ENCODE measurements at places on chromosomes 12 and 14.
A peak's percentile ranks its signal among the peaks of the same experiment; 100 is the strongest.

DNA sequence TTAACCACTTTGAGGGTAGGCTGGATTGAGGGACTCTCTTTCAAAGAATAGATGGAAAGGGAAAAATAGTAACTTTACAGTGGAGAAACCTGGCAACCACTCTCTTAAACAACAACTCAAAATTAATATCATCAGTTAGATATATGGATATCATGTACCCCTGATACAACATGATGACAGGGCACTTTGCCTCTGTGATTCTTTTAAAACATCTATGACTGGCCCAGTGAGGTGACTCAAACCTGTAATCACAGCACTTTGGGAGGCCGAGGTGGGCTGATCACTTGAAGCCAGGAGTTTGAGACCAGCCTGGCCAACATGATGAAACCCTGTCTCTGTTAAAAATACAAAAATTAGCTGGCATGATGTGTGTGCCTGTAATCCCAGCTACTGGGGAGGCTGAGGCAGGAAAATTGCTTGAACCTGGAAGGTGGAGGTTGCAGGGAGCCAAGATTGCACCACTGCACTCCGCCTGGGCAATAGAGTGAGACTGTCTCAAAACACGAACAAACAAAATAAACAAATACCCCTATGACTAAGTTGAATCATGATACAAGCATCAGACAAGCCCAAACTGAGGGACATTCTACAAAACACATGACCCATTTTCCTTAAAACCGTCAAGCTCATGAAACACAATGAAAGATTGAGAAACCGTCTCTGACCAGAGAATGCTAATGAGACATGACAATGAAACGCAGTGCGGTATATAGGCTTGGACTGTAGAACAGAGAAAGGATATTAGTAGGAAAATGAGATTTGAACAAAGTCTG, 26.4 kb upstream of the SLC7A8 start:
- no peak for DNase-seq

GRCh38 chr14:50107850-50108249, 8.5 kb downstream of the VCPKMT start:
- DNase-seq, result no peak

DNA sequence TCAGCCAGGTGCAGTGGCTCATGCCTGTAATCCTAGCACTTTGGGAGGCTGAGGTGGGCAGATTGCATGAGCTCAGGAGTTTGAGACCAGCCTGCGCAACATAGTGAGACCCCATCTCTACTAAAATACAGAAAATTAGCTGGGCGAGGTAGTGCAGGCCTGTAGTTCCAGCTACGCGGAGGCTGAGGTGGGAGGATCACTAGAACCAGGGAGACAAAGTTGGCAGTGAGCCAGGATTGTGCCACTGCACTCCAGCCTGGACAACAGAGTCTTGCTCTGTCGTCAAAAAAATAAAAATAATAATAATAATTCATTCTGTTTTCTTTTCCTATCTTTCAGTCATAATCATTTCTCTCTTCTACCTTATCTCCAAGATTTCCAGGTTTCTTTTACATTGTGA, 48.6 kb upstream of the USP44 start:
- DNase-seq, result no peak

GRCh38 chr12:75961878-75962277, 69.7 kb downstream of the PHLDA1 start:
- DNase-seq, result no peak

DNA sequence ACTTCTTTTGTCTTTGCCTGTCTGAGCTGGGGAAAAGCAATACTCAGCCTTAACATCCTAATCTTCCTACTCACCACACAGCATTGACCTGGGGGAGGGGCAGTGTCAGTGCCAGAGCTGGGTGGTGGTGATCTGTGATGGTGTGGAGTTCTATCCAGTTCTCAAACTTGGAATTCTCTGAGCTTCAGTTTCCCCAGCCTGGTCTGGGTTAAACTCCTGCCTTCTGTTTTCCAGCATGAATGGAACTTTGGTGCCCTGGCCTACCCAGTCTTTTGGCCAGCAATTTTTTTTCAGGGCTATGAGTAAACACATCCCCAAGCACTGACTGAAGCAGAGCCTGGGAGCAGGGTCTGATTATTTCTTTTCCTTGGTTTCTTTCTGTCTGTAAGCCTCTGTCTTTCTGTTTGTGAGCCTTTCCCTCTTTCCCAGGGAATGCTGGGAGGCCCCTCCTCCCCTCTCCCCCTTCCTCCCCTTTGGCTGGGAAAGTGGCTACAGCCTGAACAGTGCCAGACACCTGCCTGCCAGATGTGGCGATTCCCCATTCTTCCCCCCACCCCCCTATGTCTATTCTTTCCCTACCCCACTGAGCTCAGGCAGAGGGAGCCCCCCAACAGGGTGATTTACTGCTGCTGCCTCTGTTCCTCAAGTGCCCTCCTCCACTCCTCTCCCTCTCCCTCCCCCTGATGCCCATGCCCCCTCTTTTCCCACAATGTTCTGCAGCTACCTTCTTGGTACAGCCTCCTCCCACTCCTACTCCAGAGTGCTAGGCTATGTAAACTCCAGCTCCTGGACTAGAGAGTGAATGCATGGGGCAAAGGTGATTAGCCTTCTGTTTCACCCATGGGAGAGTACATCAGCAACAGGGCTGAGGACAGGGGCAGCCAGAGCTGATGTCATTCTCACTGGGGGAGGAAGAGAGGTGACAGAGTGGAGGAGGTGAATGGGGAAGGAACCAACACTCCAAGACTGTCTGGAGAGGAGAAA, 11.1 kb downstream of the GPR84 start:
- DNase-seq, result no peak

DNA sequence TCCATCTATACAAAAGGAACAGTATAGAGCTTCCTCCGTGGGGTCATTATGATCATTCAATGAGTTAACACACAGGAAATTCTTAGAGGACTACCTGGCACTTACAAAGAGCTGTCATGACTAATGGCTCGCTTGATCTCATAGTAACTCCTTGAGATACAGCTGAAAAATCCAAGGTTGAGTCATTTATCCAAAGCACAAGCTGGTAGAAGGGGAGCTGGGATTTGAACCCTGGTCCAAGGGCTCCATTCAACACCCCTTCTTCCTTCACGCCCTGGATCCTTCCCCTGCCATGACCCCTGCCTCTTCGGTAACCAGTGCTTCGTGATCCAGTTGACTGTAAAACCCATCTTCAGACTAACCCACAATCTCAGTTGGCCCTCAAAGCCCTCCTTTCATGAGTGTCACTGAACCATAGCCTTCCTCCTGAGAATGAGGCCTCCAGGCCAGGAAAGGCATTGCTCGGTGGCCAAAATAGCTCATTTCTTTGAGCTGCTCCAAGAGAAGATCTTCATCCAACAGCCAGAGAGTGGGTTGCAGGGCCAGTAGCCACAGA, 7.8 kb downstream of the ZFP36L1 start:
- no peak for DNase-seq

DNA sequence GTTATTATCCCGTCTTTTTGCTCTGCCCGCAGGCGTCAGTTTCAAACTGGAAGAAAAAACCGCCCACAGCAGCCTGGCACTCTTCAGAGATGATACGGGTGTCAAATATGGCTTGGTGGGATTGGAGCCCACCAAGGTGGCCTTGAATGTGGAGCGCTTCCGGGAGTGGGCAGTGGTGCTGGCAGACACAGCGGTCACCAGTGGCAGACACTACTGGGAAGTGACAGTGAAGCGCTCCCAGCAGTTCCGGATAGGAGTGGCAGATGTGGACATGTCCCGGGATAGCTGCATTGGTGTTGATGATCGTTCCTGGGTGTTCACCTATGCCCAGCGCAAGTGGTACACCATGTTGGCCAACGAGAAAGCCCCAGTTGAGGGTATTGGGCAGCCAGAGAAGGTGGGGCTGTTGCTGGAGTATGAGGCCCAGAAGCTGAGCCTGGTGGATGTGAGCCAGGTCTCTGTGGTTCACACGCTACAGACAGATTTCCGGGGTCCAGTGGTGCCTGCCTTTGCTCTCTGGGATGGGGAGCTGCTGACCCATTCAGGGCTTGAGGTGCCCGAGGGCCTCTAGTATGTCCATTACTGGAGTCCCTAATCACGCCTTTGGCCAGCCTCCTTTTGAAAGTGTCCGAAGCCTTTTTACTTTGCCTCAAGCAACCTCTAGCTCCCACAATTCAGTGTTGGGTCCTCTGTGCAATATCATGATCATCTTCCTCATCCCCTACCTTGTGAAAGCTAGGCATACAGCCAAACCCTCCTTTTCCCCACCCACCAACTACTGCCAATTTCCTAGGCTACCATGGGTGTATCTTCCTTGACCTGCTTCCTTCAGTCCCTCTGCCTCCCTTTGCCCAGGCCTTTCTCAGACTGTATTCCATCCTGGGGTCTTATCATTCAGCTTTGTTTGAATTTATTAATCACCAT, 891 bp downstream of the SPRYD4 start:
- peak; percentile 26 for DNase-seq

DNA sequence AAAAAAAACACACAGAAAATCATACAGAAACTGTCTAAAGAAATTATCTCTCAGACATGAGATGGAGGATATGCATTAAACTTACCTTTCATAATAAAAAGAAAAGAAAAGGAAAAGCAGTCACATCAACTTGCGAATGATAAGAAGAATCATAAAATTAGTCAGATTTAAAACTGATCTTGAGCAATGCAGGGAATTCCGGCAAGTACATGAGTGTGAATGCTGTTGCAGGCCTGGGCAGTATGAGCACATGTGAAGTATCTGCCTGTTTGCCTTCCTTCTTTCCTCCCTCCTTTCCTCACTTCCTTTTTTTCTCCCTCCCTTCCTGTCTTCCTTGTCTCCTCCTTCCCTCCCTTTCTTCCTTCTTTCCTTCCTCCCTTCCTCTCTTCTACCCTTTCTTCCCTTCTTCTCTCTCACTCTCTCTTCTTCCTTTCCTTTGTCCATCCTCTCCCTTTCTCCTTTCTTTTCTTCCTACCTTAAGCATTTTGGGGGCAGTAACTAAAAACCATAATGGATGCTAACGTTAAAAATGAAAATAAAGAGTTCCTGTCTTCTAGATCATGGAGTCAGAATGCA, 38.5 kb upstream of the SLC6A15 start:
- no peak for DNase-seq

DNA sequence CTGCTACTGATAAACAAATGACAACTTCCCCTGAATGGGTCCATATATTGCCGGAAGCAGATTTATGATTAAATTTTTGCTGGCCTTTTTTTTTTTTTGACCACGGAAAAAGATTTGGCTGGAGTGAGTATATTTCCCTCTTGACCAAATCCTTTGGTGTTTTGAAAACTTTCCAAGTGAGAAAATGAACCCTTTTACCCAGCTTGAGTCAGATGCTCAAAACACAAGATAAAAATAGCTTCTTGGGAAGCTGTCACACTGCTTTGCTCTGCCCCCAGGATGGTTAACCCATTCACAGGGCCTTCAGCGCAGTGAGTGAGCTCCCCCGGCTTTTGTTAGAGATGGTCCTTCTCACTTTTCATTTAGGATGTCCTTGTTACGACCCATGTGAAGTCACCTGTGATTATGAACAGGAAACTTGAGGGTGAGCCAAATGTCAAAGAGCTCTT, 224.3 kb downstream of the PELI2 start:
- DNase-seq, result no peak

DNA sequence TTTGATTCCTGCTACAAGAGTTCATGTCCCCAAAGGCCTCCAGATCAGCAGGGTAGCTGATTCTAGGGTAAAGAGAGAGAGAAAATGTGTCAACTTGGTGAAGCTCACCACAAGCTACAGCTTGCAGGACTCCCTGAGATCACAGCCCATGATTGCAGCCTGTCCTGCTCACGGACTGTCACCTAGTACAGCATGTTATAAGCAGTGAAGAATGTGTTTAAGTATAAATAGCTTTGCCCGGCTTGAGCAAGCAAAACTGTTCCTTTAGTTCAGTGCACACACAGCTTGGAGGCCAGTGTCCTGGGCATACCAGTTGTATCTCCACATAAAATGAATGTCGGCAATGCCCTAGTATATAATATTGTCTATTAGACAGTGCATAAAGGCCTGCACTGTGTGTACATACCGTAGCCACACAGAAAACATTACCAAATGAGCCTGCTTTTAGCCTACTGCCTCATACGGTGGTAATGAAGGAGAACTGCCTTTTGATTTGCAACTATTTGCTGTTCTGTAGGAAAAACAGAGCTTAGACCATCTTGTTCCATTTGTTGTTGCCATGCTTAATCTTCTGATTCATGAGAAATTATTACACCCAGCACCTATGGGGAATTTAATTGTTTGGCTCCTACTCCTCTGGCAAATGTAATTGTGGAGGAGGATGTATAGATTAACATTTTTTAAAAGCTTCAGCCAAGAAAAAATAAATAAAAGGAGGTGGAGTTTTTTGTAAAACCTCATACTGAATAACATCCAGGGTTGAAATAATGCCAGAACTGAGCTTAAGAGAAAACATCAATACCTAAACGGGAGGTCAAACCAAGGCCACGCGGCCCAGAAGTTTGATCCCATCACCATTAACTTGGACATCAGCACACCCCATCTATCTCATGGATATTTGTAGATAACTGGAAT, 108.1 kb upstream of the G2E3 start:
- no peak for DNase-seq
